ENCODE measurements at places on chromosomes 3 and 15.

GRCh38 chr3:149815321-149815720, 2.3 kb downstream of the RNF13 start:
- no peak for DNase-seq

GRCh38 chr3:12544652-12545472, 437 bp downstream of the MKRN2OS start:
- DNase-seq = no peak

DNA sequence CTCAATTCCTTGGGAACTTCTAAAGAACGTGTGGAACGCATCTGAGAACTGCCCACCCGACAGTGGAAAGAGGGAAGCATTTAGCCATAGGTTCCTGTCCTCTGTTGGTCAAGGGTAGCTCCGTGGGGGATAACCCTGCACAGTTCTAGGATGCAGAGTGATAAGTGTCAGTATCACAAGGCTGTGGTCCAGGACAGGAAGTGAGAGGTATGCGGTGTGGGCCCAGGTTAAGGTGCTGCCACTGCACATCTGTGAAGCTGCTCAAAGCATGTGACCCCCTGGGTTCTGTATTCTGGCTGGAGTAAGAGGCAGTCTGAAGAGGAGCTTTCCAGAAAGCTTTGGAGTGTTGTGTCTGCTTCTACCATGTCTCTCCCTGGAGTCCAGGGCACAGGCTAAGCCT, 51.7 kb upstream of the HES1 start:
- DNase-seq = no peak

GRCh38 chr3:13544951-13545651, 3.8 kb upstream of the FBLN2 start:
- no peak for DNase-seq

GRCh38 chr15:68301301-68301700, 23.8 kb downstream of the FEM1B start:
- DNase-seq = no peak

DNA sequence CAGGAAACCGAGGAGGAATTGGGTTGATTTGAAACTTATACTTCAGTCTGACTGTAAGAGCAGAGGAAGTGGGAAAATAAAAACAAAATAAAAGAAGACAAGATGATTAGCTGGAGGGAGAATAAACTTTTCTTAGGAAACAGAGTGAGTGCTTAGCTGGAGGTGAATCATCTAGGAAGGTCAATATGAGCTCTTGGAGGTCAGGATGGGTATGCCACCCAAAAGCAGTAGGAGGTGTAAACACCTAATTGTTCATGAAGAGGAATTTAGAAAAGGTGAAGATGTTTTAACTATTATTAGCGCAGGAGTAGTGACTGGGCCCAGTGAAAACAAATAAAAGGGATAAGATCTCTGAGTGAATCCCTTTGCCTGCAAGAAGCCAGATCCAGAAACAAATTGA, 39.9 kb upstream of the ARL14 start:
- DNase-seq = peak; percentile 63

DNA sequence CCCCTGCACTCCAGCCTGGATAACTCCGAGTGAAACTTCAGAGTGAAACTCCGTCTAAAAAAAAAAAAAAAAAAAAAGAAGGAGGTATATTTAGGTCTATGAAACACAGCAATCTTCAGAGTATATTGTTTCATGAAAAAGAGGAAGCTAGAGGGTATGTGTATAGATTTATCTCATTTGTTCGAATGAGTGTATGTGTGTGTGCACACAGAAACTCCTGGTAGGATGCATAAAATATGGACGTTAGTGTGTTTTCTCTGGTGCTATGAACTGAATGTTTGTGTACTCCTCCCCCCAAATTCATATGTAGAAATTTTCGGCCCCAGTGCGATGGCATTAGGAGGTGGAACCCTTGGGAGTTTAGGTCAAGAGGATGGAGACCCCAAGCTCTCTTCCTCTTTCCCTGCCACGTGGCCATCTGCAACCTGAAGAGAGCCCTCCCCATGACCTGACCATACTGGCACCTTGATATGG, 98.6 kb upstream of the KLF13 start:
- DNase-seq = no peak

DNA sequence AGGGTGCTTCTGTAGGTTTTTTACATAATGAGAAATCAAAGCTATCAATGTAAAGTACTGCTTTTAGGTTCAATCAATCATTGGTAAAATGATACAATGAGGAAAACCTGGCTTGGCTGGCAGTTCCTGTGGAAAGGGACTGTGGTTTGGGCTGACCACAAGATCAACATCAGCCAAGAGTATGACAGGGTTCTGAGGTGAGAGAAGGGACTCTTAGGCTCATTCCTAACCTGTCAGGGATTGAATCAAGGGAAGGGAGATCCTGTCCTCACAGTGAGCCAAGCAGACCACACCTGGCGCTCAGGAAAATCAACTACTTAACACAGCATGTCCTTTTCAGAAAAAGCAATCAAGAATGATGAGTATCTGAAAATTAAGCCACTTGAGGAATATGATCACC, 111.1 kb downstream of the MAGI1 start:
- peak; percentile 68 for DNase-seq

GRCh38 chr3:188294823-188295487, 141.0 kb downstream of the LPP start:
- DNase-seq = peak; percentile 96

GRCh38 chr15:66388576-66388975, 1.9 kb downstream of the MAP2K1 start:
- DNase-seq = no peak

DNA sequence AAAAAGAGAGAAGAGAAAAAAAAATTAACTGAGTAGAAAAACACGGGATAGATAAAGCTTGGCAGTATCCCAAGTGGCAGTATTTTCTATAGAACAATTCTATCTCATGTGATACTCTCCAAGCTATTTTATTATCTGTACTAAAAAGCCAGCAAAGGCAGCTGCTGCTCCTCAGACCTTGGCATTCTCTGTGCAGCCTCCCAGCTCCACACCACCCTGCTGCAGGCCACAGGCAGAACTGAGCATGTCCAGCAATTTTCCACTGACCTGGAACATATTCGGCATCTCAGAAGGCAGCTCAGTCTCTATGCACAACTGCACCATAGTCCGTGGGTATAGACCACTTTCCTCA, 1161.4 kb downstream of the IGSF11 start:
- no peak for DNase-seq

- DNase-seq = no peak
Measured at GRCh38 chr3:8768364-8769087, 887 bp downstream of the OXTR start.

DNA sequence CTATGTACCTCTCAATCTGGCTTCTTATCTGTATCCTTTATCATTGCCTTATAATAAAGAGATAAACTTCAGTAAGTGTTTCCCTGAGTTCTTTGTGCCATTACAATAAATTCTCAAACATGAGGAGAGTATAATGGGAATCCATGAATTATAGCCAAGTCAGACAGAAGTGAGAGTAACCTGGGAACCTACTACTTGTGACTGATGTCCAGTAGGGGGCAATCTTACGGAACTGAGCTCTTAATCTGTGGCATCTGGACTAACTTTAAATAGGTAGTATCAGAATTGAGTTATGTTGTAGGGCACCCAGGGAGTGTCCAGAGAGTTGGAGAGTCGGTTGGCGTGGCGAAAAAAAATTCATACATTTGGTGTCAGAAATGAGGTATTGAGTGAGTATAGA, 542.6 kb downstream of the ZBBX start:
- peak; percentile 43 for DNase-seq

DNA sequence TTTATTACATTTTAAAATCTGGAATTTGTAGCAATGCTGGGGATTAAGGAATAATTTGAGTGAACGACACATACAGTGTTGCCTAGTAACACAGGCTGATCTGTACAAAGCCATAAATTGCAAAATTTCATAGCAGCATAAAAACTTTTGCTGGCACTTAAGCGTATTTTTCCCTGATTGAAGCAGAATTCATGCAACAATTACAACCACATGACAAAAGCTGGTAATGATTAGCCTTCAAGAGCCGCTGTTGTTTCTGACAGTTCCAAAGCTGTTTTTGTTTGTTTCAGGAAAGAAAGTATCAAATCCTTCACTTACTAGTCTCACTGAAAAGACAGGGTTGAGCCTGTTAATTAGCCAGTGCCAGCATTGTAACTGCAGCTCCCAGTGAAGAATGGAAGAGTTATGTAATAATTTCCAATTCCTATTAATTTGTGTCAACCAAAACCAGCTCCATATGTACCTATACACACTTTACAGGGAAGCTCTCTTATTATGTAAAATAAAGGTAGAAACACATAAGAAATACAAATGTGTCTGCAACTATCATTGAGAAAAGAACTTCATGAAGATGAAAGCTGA, 60.7 kb downstream of the AGTR1 start:
- no peak for DNase-seq

DNA sequence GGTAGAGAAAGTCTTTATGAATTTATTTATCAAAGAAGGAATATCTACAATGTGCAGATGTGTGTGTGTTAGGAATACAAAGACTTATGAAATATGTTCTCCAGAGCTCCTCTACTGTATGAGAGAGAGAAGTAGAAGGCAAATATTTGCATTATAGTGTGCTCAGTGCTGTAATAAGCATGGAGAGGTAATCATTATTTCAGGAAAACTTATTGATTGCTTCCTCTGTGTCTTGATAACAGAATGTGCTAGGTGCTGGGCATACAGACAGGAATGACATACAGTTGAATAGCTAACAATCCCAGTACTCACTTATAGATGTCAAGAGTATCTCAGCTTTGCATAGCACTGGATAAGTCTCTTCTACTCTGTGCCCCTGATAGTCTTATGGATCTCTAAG, 30.2 kb downstream of the ATG7 start:
- DNase-seq = no peak

DNA sequence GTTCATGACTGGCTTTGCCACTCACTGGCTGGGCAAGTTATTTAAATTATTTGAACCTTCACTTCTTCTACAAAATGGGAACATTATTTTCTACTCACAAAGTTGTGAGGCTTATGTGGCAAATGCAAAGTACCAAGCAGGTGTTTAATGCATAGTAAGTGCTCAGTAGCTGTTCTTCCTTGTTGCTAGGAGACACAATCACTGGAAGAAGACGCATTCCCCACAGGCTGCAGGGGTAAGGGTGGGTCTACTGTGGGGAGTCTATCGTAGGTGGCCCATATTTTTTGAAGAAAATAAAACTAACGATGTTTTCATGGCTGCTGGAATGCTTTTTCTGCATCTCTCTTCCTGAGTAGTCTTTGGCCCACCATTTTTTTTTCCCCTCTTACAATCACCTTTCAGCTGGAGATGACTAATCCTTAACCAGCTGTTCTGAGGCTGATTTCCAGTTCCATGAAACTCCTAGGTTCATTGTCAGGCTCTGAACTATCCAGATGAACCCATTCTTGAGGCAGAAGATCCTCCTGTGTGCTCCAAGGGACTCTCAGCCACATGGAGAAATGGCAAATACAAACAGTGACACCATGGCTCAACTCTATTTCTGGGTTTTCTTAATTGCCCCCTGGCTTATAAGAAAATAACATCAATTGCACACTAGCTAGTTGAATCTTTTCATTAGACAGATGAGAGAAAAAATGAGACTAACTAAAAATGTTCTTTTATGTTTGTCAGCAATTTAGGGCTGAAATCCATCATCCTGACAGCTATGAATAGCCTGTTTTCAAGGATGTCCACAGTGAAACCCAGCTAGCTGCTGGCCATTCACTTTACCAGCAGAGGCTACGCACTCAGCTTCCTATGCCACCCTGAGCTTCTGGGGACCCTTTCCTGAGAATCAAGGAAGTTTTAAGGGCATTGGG, 108.3 kb upstream of the ETV5 start:
- peak; percentile 54 for DNase-seq

GRCh38 chr15:101808201-101808600, 3.8 kb upstream of the OR4F15 start:
- peak; percentile 80 for DNase-seq

DNA sequence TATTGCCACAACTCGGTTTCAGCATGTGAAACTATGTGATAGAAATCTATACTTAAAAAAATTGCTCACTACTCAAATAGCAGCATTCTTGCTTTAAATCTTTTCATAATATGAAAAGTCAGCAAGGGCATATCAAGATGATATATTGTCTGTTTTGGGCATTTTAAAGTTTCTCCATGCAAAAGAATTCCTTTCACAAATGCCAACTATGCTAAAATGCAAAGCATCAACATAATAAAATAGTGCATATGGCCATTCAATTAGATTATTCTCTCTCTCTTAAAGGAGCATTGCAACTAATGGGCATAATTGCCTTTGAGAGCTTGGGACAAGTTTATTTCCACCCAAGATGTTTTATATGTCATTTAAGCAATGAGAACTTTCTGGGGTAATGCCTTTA, 475.1 kb downstream of the ZPLD1 start:
- DNase-seq = no peak

- DNase-seq = no peak
Measured at GRCh38 chr15:91320101-91320500, 220.0 kb downstream of the SV2B start.

GRCh38 chr3:68256635-68257223, 602.3 kb upstream of the SUCLG2 start:
- no peak for DNase-seq

All from HT1080 (cell line).